ENCODE measurements at places on chromosomes 3 and 15. TPM values are rescaled to one million over a fixed set of nuclear protein-coding genes. Genes with fewer than 3 reads are reported as not detected.

Gene CLCN2
- total RNA-seq, result 4.7 TPM

Gene RLBP1
- total RNA-seq, result not detected

Gene GOLGA8S
- total RNA-seq, result not detected

Gene GOLGA8A
- 19.6 TPM for total RNA-seq

Gene FGF7
- total RNA-seq, result not detected

Gene TP63
- total RNA-seq, result 0.29 TPM

Gene ARNT2
- total RNA-seq, result 8.0 TPM

Gene SECISBP2L
- 10.9 TPM for total RNA-seq

Gene IMPG2
- 0.21 TPM for total RNA-seq

Gene TM4SF18
- 0.23 TPM for total RNA-seq

Gene CFAP20DC
- 3.4 TPM for total RNA-seq

DNA sequence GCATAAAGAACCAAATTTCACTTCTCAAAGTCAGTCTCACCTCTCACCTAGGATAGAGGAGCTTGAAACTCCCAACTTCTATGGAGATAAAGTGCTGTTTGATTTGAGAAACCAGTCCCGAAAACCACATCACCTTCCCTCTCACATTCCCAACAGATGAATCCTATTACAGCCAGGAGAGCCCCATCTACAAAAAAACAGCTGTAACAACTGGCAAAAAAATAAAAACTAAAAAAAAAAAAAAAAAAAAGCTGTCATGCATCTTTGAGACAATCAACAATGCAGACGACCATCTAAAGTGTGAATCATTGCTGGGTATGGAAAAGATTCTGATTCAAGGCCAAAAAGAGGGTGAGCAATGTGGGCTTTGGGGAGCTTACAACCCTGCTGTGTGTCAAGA, 23.8 kb downstream of the HOMER2 start:
- DNase-seq, result peak; percentile 13

DNA sequence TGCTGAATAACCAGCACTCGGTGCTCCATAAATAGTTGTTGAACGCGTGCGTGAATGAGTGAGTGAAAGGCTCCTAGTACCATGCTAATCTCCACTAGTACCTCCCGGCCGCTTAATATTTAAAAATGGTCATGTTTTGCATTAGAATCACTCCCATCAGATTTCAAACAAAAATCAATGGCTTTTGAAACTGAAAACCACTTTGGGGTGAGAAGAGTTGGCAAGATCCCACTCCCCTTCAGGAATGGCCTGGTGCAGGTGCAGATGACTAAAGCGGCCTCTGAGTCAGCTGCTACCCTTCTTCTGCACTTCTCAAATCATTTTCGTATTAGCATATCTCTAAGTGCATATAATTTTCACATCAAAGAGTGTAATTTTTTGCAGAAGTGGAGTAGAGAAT, 425.3 kb upstream of the PROK2 start:
- no peak for DNase-seq

DNA sequence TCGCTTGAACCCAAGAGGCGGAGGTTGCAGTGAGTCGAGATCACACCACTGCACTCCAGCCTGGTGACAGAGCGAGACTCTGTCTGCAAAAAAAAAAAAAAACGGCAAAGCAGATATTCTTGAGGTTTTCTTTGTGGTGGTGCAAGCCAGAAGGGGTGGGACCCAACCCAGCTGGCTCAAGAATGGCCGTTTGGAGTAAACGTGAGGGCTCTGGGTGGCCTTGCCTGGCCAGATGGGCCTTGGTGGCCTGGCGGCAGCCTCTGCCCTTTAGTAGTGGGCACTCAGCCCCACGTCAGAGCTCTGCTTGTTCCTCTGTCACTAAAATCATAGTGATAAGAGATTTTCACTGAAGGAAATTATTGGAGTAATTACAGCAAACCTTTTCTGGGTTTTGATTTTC, 50.5 kb downstream of the ATP1B3 start:
- no peak for DNase-seq

DNA sequence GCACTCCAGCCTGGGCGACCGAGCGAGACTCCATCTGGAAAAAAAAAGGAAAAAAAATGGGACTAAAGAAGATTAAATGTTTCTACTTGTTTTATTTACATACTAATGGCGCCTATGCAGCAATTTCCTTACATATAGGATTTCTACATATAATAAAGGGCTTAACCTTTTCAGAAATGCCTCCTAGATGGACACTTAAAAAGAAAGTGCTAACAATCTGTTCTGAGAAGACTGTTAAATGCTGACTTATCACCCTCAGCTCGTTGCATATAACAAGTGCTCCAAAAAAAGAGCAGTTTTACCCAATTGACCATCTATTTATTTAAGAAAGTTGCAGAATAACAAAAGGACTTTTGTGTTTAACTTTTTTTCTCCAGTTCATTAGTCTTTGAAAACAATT, 32.7 kb downstream of the DENND4A start:
- no peak for DNase-seq

GRCh38 chr3:19885468-19885867, 48.5 kb downstream of the EFHB start:
- no peak for DNase-seq

DNA sequence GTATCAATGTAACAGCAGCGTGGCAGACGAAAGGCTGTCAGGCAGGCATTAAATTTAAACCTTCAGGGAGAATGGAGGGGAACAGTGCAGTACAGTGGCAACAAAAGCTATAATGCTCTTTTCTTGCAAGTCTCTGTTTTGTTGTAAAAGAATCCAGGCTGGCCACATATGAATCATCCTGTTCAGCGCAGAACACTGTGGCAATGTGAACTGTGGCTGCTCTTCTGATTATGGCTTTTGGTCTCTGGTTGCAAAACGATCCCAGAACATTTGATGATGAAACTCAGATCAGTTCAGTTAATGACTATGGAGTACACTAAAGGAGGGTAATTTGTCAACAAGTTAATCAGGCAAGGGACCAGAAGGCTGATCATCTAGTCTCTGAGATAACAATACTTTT, 219.7 kb upstream of the SGO1 start:
- no peak for DNase-seq

DNA sequence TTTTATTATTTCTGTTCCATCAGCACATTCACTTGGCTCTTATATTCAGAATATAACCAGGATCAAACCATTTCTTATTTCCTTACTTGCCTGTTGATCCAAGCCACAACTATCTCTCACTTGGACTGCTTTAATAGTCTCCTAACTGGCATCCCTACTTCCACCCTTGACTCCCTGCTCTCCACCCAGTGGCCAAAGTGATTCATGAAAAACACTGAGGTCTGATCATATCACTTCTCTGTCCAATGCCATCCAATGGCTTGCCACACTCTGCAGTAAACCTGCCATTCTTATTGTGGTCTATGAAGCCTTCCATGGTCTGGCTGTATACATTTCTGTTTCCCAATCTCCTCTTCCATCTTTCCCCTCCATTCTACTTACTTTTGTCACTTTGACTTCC, 576.1 kb downstream of the PDCD6IP start:
- DNase-seq, result no peak

DNA sequence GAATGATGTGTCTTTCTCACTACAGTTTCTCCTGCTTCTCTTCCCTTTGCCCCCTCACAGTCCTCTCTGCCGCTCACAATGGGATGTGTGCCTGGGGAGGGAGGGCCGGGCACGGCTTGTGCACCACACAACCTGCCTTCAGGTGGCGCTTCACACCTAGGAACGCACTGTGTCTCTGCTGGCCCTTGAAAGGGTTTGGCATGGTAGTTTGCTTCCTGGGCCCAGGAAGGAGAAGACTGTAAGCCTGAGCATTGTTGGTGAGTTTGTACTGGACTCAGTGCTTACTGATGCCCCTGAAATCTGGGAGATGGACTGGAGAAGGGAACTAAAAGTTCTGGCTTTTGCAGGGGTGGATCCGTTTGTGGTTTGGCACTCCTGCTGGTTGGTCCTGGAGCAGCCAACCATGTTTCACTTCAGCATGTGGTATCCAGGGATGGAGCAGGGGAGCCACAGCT, 9.2 kb downstream of the ALPK3 start:
- peak; percentile 36 for DNase-seq

DNA sequence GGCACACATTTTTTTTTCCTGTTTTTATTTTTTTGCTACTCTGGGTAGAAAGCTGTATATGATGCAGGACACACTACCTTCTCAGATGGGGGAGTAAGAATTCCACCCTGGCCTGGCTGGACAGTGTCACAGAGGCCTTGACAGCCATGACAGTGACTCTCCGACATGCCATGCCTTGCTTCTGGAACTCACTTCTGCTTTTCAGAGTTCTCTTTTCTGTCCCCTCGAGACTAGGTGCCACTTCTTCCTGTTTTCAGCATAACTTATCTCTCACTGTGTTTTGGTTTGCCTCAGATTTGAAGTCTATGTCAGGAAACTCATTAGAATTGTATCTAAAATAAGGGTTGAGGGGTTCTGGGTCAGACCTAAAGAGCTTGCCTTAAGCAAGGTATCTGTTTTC, 69.1 kb upstream of the SEC13 start:
- no peak for DNase-seq

DNA sequence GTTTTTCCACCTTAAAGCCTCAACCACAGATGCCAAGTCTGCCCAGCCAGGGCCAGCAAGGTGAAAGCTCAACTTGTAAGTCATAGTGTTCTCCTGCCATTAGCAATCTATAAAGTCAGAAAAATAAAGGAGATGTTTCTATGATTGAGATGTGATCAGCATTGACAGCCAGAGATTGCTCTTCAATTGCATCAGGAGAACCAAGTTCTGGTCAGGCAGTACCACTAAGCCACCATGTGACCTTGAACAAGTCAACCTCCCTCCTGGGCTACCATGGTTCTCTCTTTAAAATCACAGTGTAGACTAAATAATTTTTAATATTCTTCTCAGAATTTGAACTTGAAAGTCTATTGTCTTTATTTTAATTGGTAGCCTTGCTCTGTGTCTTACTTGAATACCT, 220.3 kb upstream of the HES1 start:
- no peak for DNase-seq

DNA sequence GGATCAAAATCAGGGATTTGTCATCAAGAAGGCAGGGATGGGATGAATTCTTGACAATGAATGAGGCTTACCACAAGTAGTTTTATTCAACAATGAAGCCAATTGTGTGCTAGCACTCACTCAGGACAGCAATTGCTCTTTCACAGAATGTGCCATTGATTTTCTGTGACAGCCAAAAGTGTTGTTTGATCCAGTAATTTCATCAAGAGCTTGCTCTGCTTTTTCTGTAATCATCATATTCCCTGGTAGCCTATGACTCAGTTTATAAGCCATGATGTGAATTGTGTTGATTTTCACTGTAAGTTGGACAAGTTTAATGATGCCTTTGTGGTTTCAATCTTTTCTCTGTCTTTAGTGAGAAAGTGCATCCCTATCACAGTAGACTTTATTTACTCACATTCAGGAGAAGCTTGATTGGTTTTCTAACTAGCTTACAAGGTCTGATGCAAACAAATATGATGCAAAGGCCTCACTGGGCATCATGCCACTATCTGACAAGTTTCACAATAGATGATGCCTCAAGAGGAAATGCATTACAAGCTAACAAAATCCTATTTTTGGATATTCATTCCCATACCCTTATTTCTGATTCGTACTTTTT, 13.6 kb upstream of the CSRNP1 start:
- DNase-seq, result peak; percentile 33

- DNase-seq, result no peak
Observed at GRCh38 chr3:181713676-181714612, 2.2 kb downstream of the SOX2 start.

GRCh38 chr3:157793745-157794144, 290.5 kb upstream of the VEPH1 start:
- no peak for DNase-seq

GRCh38 chr3:197331131-197331530, 32.7 kb upstream of the DLG1 start:
- DNase-seq, result no peak

DNA sequence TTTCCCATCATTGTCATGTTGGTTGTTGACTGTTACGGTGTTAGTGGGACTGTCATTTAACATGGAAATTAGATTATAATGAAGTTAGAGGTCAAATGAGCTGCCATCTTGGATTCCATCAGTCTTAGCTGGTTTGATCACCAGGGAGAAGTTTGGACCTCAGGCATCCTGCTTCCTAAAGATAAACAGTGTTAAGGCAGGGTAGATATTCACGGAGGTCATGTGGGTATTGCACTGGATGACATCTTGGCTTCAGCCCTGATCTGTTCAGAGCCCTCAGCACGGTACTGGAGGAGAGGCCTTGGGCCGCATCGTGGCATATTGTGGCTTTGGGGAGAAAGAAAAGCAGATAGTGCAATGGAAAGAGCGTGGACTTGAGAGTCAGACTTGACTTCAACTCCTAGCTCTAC, 11.1 kb upstream of the MUC20 start:
- DNase-seq, result no peak

DNA sequence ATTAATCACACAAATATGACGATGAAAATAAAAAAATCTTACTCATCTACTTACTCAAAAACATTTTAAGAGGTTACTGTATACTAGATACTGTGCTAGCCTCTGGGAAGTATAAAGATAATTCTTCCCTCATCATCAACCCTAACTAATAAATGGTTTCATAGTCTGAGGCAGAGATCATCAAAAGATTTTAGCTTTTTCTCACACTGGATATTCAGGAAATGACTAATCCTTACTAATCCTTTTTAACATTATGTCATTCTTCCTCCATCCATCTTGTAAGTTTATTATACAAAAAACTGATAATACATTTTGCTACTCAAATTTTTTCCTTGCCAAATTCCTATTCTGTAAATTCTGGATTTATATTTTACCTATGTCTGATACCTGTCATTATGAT, 29.7 kb downstream of the ACAD11 start:
- DNase-seq, result peak; percentile 35

- DNase-seq, result peak; percentile 29
Observed at GRCh38 chr3:38960953-38961622, 90.7 kb downstream of the SCN11A start.

GRCh38 chr3:12226031-12226430, 62.8 kb upstream of the PPARG start:
- DNase-seq, result no peak

GRCh38 chr3:194488055-194488742, 1.4 kb upstream of the ATP13A3 start:
- peak; percentile 44 for DNase-seq

DNA sequence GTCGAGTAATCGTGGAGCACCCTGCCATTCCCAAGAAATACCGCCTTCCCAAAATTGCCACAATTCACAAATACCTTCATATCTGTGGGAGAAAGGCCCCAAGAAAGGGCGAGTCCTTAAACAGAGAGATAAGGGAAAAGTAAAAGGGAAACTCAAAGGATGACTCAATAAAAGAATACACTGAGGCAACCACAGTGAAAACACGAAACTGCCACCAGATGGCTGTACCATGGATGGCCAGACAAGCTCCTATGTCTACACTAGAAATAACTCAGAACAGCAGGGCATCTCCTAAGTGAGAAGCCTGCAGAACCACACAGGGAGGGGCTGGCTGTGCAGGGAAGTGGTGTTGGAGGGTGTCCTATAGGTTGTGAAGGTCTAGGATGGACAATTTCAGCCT, 25.0 kb downstream of the SRGAP3 start:
- peak; percentile 58 for DNase-seq

- DNase-seq, result no peak
Observed at GRCh38 chr3:66703501-66703900, 202.7 kb upstream of the LRIG1 start.

DNA sequence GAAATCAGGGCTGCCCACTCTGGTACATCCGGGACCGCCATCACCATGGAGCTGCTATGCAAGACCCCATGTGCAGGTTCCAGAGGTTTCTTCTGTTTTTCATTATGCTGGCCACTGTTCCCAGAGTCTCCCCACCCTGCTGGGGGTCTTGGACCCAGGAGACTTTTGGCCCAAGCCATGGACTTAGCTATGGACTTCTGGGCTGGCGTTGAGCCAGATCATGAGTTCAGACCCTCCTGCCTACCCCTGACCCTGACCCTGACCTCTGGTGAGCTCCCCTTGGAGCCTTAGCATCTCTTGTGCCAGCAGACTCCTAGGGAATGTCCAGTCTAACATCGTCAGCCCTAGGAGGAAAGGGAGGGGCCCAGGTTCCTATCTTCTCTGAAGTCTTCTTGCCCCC, 25.3 kb downstream of the SLC28A1 start:
- no peak for DNase-seq
